Activated T-helper 1 cell treated with Interleukin-2 at 50 U/mL for 16 hours (primary cell): ENCODE measurements at places on chromosomes 2 and 18.

- no peak for DNase-seq
Measured at GRCh38 chr2:165777522-165778186, 16.4 kb downstream of the GALNT3 start.

GRCh38 chr2:241115361-241115760 lies 13.3 kb upstream of the MTERF4 start:
- DNase-seq, result no peak

DNA sequence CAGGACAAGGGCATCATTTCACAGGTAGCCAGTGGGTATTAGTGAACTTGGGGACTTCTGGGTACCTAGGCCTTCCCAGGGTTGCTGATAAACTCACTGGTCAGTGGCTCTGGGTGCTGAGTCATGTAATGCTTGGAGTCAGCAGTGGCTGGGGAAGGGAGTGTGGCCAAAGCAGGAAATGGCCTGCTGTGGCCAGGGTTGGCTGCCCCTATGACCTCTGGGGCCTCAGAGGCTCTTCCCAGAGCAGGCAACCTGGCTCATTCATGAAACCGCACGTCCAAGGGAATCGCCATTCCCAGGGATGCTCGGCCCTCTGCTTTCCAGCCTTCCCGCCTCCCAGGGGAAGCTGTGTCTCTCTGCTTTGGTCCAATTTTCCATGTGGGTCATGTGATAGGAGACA lies 294.9 kb downstream of the DYSF start:
- DNase-seq, result no peak

DNA sequence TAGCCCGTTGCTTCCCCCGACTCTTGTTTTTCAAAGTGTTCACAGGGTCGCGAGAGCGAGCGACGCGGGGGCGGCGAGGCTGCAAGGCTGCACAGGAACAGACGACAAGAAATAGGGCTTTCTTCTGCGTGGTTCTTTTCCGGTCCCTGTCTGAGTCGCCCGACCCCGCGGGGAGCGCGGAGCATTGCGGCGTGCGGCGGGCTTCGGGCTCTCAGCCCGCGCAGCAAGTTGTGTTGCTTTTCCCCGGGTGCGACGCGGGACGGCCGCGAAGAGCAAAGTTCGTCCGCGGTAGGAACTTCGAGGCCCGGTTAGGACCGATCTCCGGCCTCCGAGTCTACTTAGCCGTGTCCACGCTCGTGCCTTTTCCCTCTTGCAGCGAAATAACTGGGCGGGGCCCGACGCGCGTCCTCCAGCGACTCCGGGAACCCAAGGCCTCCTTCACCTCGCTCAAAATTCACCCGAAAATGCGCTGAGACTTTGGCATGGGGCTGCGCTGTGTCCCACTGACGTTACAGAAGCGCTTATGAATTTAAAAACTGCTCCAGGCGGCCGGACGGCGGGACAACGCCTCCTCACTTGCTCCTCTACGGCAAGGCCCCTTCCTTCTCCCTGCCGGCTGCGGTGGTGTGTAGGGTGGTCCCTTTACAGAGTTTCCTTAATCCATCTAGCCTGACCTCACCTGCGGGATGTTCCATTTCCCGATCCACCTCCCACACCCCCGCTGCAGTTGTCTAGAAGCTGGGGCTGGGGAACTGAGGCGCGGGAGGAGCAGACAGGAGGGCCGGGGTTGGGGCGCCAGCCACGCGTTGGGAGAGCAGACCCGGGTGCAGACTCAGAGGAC lies 1.5 kb upstream of the BCL2L11 start:
- no peak for DNase-seq

- DNase-seq, result no peak
Measured at GRCh38 chr2:138486363-138487198, 15.0 kb upstream of the SPOPL start.
